HEK293T (cell line): ENCODE measurements at places on chromosomes 16 and 17.

GRCh38 chr17:82492643-82493225 is 26.8 kb upstream of the FOXK2 start:
- no peak for DNase-seq

DNA sequence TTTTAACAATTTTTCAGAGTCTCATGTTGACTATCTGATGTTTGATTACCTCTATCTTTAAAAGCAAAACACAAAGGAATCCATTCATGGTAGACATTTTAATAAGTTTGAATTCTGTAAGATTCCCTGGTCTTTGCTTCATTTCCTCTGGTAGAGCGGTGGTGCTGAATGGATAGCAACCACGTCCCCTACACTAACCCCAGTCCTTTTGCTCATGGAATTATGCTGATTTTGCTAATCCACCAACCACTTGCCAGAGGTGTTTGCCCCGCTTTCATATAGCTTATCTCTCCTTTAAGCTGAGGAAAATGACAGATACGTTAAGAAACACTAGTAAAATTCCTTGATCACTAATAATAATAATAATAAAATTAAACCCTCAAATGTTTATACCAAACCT is 9.5 kb downstream of the KCNJ16 start:
- no peak for DNase-seq

DNA sequence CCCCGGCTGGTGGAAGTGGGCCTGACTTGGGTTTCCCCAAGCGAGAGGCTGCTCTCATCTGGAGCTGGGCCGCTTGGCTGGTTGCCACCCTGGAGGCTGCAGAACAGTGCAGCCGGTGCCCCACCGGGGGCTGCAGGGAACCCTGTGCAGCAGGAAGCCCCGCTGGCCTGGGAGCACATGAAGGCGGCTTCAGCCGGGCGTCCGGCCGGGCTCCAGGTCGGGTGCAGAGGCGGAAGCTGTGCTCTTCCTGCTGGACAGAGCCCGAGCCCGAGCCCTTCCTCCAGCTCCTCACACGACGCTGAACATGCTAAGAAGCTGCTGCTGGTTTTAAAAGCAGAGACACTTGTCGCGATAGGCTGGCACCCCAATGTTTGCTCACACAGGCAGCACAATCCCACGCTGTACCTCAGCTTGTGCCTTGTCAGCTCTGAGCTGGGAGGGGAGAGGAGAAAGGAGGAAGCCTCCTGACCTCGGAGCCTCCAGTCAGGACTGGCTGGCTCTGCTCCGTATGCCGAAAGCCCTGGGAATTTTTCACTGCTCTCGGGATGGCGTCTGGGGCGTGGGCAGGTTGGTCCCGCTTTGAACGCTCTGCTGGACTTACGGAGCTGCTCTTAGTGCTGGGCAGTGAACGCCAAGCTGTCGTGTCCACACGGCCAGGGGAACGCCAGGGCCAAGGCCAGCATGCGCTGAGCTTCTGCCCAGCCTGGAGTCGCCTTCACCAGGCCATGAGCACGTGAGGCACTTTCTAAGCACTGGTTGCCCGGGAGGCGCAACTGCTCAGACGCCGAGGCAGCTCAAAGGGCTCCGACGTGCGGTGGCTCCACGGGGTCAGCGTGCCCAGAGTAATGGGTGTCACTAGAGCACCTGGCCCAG is 8.8 kb downstream of the CDK5R1 start:
- no peak for DNase-seq

DNA sequence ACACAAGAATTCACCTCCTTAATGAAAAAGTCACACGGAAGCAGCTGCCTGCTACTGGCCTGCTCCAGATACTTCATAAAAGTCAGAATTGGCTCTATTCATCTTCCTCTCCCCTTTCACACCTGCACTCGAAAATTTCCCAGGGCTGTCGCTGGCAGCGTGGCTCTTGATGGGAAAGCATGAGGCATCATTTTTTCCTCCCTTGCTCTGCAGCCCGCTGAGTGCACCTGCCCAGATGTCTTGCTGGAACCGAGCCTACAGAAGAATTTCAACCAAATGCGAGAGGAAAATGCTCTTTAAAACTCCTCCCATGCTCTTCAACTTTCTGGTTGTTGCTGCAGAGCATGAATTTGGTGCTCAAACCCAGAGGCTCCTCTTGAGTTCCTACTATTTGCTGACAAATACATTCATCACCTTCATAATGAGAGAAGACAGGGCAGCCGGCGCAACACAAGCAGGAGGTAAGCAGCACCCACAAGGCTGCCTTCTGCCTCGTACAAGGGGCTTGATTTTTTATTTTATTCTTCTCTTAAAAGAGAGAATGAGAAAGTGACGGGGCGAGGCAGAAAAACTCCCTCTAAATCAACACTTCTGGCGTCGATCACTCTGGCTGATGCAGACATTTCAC is 146.8 kb downstream of the ZFHX3 start:
- no peak for DNase-seq

DNA sequence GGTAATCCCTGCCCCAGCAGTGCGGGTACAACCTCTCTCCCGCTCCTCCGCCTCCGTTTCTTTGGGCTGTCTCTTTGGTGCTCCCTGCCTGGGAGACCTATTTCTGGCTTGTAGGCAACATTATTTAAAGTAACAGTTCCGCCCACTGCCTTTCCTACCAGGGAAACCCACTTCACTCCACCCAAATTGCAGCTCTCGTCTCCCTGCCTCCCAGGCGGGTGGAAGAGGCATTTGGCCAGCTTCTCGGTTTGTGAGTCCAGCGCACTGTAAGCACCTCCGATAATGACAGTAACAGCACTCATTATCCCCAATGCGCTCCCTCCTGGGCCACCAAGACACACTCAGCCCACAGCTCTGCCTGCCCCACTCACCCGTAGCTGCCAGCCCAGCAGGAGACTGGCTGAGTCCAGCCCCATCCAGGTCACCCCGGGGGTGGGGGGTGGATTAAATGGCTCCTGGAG is 165.1 kb upstream of the CDC42EP4 start:
- no peak for DNase-seq

DNA sequence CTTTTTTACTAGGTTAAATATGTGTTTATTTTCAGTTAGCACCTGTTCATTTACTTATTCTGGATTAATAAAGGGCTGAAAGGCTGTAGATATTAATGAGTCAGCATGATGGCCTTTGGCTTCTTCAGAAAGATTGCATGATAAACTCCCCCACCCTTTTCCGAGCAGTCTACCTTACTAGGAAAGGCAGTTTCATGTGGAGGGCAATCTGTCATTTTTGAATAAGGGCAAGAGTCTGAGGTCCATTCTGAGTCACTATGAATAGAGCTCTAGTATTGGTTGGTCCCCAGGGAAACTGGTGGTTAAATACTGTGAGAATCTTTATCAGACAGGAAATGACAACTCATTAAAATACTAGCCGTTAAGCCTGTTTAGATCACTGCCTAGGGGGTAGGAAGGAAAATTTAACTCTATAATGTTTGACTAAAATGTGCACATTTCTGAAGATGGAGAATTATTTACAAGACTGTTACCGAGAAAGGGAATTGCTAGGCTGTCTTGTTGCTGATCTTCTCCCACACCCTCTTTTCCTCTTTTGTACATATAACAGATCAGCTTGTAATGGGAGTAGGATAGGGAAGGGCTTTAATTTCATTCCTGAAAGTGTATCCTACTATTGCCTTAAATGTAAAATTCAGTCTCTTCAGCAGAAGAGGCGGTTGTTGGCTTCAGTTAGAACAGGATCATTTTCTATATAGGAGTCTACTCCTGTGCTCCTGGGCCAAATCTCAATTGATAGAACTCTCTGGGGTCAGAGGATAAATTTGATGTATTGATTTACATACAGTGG is 63.3 kb downstream of the TUBD1 start:
- peak; percentile 41 for DNase-seq

GRCh38 chr17:80318166-80318565 is 57.5 kb downstream of the RNF213 start:
- DNase-seq: no peak

DNA sequence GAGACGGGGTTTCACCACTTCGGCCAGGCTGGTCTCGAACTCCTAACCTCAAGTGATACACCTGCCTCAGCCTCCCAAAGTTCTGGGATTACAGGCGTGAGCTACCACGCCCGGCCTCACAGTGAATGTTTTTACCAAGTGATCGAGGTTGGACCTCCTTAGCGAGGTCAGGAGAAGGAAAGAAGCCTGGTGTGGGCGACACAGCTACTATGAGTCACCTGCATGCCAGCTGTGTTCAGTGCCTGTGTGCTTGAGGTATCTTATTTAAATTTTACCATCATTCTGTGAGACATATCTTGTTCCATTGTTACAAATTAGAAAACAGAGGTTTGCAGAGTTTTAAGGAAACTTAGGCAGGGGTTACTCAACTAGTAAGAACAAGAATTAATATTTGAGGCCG is 174.8 kb upstream of the DYNLRB2 start:
- DNase-seq: no peak

- no peak for DNase-seq
Measured at GRCh38 chr16:17318238-17318637, 152.5 kb downstream of the XYLT1 start.

DNA sequence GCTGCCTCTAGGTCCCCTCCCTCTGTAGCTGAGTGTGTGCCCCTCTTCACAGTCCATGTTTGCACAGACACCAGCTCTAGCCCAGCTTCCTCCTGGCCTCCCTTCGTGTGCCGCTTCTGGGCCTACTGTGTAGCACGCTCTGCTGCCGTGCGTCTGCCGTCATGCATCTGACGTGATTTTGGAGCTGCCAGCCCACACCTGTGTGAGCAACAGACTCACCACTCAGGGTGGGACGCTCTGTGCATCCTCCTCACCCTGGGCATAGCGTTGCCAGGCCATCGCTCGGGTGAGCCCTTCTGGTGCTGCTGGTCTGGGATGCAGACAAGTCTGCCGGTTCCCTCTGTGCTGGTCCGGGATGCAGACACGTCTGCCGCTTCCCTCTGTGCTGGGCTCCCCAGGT is 39.4 kb upstream of the ZNF750 start:
- no peak for DNase-seq

DNA sequence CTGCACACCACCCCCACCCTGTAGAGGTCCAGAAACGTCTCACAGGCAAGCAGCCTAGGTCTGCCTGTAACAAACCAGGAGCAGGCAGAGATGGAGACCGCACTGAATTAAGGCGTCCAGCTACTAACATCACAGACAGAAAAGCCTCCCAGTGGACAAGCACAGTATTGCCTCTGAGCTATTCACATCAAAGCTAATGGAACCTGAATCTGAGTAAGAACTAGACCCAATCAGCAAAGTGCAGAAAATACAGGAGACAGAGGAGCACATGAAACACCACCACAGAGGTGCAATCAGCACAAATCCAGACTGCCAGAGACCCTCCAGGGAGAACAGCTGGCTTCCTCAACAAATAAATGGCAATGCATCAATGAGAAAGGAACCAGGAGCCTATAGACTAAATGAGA is 22.2 kb upstream of the PEMT start:
- peak; percentile 79 for DNase-seq

GRCh38 chr16:3983081-3983520 is 102.6 kb upstream of the CREBBP start:
- peak; percentile 77 for DNase-seq

DNA sequence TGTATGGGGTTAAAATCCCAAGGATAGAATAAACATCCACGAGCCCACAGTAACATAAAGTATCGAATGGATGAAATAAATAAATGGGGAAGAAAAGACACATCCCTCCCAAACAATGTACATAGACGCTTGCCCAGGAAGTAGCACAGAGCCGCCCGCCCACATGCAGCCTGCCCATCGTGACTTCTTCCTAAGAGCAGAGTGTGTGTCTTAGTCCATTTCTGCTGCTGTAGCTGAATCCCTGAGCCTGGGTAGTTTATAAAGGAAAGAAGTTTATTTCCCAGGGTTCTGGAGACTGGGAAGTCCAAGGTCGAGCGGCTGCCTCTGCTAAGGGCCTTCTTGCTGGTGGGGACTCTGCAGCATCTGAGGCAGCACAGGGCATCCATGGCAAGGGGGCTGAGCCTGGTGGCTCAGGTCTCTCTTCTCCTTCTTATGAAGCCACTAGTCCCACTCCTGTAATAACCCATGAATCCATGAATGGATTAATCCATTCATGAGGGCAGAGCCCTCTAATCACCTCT is 39.4 kb upstream of the ZNF469 start:
- no peak for DNase-seq

- no peak for DNase-seq
Measured at GRCh38 chr16:86334079-86334635, 176.2 kb upstream of the FOXF1 start.

GRCh38 chr16:27291722-27292240 is 22.0 kb upstream of the IL4R start:
- DNase-seq: no peak

GRCh38 chr17:36590082-36590481 is 1.6 kb upstream of the DHRS11 start:
- DNase-seq: no peak

- DNase-seq: no peak
Measured at GRCh38 chr16:19808061-19808641, 76.5 kb downstream of the GPRC5B start.

DNA sequence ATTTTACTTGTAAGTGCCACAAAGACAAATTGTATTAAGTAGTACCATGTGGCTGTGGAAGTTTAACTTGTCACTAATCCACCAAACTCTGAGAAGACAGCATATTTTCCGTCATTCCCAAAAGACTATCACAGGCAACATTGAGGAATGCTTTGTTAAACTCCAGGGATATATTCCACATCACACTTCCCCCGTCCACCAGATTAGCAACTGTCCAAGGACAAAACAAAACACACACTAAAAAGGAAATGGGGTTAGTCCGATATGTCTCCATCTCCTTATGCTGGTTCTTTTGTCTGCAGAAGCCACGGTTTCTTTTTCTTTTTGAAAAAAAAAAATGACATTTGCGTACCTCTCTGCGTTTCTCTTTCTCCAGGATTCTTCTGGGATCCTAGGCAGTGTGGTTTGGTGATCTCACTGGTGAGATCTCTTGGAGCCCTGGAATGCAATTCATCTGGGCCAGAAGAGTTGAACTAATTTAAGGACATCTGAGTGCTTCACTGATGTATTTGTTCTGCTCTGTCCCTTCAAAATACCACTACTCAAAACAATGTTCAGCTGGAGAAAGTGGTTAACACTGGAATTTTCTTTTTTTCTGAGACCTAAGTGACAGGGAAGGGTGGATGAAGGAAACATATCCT is 40.6 kb downstream of the PRKCB start:
- no peak for DNase-seq

- no peak for DNase-seq
Measured at GRCh38 chr16:90011508-90011819, 7.8 kb downstream of the DBNDD1 start.
